ENCODE measurements at places on chromosomes 2 and 18.

DNA sequence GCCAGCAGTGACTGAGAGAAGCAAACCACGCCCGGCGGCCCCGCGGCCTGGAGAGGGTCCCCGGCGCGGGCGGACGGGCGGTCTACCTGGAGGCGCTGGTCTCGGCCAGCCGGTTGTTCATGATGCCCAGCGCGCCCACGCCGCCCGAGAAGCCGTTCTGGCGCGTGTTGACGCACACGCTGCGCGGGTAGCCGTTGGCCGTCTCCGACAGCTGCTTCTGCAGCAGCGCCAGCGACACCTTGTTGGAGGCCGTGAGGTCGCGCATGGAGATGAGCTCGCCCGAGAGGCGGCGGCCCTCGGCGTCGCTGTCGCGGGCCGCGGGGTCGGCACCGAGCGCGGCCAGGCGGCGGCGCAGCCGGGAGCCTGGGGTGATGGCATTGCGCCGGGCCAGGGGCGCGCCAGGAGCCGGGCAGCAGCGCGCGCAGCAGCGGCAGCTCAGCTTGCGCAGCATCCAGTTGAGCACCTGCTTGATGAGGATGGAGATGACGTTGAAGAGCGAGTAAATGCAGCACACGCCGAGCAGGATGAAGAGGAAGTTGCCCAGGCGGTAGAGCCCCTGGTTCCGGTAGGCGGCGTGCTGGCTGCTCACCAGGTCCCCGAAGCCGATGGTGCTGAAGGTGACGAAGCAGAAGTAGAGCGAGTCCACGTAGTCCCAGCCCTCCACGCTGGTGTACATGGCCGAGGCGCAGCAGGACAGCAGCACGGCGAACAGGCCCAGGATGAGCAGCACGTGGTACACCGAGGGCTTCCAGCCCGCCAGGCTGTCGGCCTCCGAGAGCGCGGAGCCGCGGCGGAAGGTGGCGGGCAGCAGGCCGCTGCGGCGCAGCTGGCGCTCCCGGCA, 118.1 kb downstream of the MSH2 start:
- peak; percentile 62 for DNase-seq

GRCh38 chr2:35790292-35790691, 565.3 kb upstream of the CRIM1 start:
- no peak for DNase-seq

- no peak for DNase-seq
Observed at GRCh38 chr2:73295751-73296400, 2.5 kb upstream of the EGR4 start.

- DNase-seq = no peak
Observed at GRCh38 chr18:73979742-73980141, 167.9 kb downstream of the FBXO15 start.

DNA sequence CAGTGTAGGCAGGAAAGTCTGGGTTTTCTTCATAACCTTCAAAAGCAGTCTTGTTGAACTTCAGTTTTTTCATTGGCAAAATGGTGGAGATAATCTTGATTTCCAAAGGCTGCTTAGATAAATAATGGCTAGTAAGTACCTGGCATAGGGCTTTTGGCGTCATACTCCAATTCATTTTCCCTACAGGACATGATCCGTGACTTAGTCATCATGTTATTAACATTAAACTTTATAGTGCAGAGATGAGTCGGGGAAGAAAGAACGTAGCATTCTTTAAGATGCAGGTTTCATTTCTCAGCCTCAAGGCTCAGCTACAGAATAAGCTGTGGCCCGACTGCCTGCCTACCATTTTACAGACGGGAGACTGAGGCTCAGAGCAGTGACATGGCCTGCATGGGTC, 64.0 kb downstream of the RALBP1 start:
- DNase-seq = no peak

GRCh38 chr2:233847248-233847898, 7.0 kb downstream of the HJURP start:
- no peak for DNase-seq

DNA sequence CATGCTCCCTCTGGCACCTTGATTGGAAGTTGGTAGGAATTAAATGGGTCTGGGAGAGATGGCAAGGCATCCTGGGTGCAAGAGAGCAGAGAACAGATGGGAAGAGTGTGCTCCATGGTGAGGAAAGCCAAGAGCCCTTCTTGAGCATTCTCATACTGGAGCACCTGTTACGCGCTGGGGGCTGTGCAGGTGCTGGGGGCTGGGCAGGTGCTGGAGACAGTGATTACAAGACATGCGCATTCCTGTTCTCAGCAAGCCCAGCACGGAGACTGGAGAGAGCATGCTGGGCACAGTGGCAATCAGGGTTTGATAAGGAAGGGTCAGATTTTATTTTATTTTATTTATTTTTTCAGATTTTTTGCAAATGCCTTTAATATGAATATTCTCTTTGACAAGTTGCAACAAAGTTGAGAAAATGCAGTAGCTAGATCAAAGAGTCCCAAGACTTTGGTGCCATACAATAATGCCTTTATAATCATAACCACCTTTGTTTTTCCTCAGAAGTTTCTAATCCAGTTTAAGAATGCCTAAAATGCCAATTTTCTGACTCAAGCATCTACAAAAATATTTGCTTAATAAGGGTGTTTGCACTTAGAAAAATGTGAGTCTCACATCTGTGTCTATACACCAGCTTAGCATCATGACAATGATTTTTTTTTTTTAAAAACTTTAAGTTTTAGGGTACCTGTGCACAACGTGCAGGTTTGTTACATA, 193.3 kb downstream of the RNF152 start:
- no peak for DNase-seq

DNA sequence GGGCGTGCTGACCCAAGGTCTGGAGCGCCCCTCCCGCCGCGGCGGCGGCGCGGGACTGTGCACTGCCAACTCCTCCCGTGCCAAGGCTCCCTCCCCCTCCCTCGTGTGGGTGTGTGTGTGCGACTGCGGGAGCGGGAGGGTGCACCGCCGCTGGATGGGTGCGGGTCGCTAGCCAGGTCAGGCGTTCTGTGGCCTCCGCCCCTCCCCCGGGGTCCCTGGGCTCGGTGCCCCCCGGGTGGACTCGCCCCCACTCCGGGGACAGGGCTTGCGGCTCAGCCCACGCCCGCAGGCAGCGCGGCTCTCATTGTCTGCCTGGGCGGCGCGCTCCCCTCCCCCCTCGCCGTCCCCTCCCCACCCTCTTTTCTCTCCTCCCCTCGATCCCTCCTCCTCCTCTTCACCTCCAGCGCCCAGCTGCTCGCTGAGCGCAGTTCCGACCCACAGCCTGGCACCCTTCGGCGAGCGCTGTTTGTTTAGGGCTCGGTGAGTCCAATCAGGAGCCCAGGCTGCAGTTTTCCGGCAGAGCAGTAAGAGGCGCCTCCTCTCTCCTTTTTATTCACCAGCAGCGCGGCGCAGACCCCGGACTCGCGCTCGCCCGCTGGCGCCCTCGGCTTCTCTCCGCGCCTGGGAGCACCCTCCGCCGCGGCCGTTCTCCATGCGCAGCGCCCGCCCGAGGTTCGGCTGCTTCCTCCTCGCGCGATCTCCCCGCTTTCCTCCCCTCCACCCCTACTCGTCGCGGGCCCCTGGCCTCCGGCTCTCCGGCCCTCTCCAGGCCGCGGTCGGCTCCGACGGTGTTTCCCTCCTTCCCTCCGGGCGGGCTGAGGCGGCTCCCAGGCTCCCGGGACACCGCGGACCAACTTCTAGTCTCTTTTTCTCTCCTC, at the start of gene GATA6:
GATA6 (plus strand) TSS at position 579 of the 878 bp plus-strand sequence. CDS start 1,556 bp downstream, outside the sequence.
- no peak for DNase-seq

DNA sequence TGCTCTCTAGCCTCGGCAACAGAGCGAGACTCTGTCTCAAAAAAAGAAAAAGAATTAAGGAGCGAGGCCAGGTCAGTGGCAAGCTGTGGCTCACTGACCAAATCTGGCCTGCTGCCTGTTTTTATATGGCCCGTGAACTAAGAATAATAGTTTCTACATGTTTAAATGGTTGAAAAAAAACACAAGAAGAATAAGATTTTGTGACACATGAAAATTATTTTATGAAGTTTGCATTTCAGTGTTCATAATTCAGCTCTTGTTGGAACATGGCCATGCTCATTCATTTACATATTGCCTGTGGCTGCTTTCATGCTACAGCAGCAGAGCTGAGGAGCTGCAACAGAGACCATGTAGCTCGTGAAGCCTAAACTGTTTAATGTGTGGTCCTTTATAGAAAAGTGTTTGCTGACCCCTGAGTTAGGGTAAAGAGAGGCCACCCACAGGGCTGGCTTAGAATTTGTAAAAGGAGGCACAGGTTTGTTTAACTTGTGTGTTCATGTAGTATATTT, 59.5 kb downstream of the MFSD6 start:
- DNase-seq = no peak

- no peak for DNase-seq
Observed at GRCh38 chr2:239634769-239635168, 233.9 kb upstream of the HDAC4 start.

DNA sequence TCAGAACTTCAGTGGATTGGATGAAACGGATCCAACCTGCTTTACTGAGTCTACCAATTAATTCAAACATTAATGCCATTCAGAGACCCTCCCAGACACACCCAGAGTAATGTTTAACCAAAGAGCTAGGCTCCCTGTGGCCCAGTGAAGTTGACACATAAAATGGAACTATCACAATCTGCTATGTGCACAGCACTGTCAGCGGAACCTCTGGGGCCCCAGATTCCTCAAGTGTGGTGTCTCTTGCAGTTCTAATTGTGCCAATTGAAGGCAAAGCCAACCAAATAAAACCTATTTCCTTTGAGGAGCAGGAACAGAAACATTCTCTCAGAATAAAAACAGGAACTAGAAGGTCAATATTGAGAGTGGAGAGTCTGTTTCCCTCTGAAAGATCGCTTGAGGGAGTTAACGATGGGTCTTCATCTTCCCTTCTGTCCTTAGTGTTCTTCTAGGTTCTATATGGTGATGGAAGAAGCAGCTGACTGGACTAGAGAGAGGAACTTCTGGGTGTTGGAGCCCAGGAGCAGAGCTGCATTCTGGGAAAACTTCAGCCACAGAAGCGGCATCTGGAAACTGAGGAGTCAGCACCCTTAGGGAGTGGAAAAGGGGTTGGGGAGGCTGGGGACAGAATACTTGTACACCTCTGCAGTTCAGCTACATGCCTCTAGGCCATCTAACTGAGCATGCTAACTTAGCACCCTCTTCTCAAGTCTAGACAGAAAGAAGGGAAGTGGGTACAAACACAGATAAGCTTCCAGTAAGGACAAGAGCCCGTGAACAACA, 174.4 kb upstream of the FBXO11 start:
- no peak for DNase-seq

DNA sequence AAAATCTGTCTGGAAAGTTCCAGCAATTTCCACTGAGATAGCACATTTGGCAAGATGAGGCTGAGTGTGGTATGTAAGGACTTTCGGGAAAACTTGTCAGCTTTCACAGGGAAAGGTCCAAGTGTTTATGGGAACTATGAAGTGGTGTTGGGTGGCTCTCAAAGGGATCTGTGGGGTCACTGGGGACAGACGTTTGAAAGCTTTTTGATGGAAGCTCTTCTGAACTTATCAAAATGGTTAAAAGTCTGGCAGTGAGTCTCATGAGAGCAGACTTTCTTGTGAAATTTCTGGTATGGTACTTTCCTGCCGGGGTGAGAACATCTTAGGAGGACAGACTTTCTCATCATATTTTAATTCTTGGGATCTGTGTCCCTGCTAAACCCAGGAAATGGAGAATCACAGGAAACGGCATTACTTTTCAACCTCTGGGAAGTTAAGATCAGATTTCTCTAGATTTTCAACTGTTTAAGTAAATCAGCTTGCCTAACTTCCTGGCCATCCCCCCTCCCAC, 546.3 kb upstream of the ZEB2 start:
- DNase-seq = no peak

DNA sequence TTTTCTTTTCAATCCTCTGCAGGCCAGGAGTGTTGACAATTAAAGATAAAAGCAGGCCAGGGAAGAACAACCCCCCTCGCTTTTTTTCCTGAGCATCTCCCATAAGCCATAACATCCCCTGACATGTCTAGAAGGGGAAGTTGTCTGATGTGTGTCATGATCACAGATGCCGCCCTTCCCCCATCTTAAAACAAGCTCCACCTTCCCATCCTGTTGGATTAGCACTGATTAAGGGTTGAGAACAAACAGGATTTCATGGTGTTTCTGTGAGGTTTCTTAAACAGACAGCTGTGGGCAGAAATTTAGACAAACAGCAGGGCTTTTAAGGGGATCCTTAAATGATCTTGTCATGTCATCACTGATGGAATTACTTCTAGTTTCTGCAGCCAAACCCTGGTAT, 59.4 kb upstream of the UPP2 start:
- no peak for DNase-seq

GRCh38 chr2:231522418-231523180, 7.6 kb downstream of the NMUR1 start:
- no peak for DNase-seq

GRCh38 chr2:65436169-65436823, 3.9 kb upstream of the SPRED2 start:
- no peak for DNase-seq

DNA sequence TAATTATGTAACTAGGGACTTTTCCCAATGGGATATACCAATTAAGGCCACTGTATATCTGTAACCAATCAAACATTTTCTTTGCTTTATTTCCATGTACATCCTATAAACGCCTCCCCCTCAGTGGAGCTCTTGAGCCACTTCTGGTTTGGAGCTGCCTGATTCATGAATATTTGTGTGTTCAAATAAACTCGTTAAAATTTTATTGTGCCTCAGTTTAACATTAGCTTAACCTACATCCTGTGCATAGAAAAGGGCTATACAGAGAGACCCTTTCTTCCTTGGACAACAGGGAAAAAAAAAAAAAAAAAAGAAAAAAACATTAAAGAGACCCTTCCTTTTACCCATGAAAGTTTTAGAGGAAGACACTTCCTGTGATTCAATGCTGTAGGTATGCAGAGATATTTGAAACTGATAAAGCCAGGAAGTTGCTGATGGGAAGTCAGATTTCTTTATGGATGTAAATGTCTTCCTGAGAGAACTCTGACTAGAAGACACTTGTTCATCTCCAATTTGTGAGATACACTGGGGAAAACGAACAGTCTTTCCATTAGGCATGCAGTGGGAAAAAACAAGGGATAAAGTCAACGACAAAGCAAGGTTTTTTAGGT, 614.6 kb upstream of the SOX11 start:
- DNase-seq = no peak

DNA sequence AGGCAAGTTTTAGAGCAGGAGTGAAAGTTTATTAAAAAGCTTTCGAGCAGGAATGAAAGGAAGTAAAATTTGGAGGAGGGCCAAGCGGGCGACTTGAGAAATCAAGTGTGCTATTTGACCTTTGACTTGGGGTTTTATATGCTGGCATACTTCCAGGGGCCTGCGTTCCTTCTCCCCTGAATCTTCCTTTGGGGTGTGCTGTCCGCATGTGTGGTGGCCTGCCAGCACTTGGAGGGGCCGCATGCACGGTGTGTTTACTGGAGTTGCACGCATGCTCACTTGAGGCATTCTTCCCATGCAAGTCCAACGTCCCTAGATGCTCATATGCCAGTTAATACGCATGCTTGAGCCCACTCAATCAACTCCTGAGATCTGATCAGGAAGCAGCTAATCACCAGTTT, 78.3 kb upstream of the MAP4K4 start:
- DNase-seq = no peak

- no peak for DNase-seq
Observed at GRCh38 chr18:23825978-23826405, 136.7 kb downstream of the LAMA3 start.

GRCh38 chr2:21231985-21232384, 108.2 kb downstream of the TDRD15 start:
- DNase-seq = no peak

GRCh38 chr2:23510471-23510870, 125.5 kb downstream of the KLHL29 start:
- no peak for DNase-seq

GRCh38 chr2:218184331-218184730, 17.6 kb upstream of the CXCR1 start:
- DNase-seq = no peak

GRCh38 chr2:207235621-207236020, 69.9 kb upstream of the KLF7 start:
- no peak for DNase-seq

All from stimulated activated CD4-positive, alpha-beta T cell treated with anti-CD3 and anti-CD28 coated beads, Interleukin-12 subunit alpha, Interleukin-12 subunit beta, amount 100 ng/mL, for 24 hours (primary cell).